ENCODE measurements at places on chromosomes 7 and 10.

GRCh38 chr10:53570221-53570620, 797.6 kb upstream of the MBL2 start:
- no peak for DNase-seq

DNA sequence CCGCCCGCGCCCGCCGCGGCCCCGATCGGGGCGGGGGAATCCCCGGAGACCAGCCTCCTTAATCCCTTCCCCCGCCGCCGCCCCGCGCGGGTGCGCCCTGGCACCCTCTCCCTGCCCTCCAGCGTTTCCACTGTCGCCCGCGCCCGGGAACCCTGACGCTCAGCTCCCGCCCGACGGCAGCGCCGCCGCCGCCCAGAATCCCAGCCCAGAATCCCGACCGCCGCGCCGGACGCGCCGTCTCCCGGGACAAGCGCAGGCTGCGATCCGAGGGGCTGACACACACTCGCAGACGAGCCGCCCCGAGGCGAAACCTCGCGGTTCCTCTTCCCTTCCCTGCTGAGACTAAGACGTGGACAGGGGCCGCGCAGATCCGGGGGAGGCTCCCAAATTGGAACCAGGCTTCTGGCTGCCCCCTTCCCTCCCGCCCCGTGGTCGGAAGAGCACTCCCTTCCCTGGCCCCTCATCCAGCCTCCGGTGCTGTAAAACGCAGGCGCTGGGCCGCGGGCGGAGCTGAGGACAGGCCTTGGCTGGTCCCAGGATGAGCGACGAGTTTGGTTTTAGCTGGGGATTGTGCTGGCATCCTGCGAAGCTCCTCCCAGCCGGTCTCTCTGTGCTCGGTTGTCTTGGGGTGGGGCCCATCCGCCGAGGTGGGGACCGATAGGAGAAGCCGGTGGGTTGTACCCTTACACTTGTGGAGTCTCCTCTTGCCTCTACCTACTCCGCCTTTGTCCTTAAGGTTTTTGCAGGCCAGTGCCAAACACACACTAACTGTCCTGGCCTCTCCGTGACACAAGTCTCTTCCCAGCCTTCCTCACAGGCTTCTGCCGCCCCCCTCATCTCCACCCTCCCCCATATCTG, 1.1 kb downstream of the MARVELD1 start:
- peak; percentile 90 for DNase-seq

DNA sequence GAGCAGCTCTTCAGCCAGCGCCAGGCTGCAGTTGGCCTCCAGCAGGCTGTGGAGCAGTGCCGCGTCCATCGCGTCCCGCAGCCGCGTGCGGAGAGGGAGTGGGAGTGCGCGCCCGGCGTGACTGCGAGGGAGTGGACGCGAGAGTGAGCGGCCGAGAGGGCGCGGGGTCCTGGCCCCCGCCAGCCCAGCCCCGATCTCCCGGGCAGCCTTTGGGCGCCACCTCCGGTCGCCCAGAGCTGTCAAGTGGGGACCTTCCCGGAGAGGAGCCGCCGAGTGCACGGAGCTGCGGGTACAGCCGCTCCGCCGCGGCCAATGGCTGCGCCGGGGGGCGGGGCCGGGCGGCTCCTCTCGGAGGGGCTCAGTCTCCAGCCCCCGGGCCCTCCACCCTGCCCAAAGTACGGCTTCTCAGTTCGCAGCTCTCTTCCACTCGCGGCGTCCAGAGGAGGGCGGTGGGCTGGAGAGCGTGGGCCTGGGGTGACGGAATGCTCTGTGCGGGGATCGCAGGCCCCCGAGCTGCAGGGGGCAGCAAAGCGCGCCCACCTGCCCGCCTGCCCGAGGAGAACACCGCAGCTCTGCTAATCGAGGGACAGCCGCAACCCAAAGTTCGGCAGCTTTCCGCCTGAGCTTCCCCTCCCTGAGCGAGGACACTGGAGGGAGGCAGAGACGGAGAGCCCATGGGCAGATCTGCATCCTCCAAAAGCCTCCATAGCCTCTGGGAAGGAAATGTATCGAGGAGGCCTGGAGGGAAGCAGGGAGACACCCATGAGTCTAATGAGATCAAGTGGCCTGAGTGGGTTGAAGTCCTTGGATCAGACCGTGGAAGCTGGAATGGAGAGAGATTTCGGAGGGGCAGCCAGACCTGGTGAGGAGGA, at the start of gene CRHR2:
Gene CRHR2 (minus strand): TSS at position 245 of the 872 bp plus-strand sequence. CDS start 176 bp downstream, at position 69.
- peak; percentile 62 for DNase-seq

DNA sequence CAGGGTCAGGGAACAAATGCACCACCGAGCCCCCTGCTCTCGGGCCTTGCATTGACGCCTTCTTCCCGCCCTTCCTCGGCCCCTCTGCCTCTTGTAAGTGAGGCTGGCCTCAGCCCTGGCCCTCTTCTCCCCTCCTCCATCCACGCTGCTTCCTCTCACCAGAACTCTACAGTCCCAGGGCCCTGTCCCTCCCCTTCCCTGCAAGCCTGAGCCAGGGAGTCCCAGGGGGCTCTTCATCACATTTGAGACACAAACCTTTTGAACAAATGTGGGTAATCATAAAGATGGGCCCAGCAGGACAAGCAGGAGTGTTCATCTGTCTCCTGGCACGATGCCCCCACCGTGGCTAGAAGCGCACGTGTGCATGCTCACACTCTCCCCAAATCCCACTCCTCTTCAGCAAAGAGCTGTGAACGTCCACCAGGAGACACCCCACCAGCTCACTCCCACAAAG, 57.7 kb downstream of the SLIT1 start:
- DNase-seq: no peak

GRCh38 chr7:155129186-155129585, 59.1 kb downstream of the HTR5A start:
- DNase-seq: no peak

- no peak for DNase-seq
These were observed 361.7 kb downstream of the GPAM start for GRCh38 chr10:111821871-111822270.

DNA sequence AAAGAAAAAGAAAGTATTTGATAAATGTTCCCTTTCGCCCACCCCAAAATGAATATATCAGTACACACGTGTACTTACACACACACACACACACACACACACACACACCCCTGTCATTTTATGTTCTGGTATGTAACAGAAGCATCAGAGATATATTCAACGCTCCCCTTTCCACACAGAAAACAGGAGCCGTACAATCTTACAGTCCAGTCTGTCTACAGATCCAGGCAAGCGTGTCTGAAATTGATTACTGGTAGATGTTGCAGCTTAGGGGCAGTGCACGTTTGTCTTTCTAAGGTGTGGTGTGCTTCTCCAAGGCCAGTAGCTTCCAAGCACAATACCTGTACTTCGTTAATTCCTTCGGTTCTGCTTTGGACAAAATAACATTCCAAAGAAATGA, 143.7 kb upstream of the RNF32 start:
- no peak for DNase-seq

GRCh38 chr7:33300742-33301141, 171.4 kb downstream of the BBS9 start:
- DNase-seq: no peak

DNA sequence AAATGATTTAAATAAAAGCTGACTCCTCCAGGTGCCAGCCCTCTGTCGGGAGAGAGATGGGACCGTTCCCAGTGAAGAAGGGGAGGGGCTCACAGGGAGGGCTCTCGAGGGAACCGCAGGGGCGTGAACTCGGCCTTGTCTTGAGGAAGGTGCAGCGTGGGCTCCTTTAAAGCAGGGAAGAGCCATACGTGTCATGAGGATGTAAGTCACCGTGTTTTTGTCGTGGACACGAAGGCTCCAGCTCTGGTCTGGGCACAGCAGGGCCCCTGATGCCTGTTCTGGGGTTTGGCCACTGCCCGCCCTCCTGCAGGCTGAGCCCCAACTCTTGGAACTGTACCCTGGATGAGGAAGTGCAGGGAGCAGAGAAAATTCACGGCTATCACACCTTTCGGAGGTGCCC, 45.0 kb downstream of the JAKMIP3 start:
- no peak for DNase-seq

DNA sequence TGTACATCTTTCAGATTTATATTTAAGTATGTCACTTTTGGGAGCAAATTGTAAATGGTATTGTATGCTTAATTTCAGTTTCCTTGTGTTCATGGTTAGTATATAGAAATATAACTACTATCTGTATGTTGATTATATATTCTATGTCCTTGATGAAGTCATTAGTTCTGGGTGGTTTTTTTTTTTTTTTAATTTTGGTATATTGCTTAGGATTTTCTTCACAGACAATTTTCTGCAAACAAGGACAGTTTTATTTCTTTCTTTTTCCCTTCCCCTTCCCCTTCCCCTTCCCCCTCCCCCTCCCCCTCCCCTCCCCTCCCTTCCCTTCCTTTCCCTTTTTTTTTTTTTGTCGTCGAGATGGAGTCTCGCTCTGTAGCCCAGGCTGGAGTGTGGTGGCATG, 430.0 kb downstream of the TYW1 start:
- DNase-seq: no peak

GRCh38 chr10:117533507-117534281, 8.9 kb upstream of the EMX2 start:
- no peak for DNase-seq

DNA sequence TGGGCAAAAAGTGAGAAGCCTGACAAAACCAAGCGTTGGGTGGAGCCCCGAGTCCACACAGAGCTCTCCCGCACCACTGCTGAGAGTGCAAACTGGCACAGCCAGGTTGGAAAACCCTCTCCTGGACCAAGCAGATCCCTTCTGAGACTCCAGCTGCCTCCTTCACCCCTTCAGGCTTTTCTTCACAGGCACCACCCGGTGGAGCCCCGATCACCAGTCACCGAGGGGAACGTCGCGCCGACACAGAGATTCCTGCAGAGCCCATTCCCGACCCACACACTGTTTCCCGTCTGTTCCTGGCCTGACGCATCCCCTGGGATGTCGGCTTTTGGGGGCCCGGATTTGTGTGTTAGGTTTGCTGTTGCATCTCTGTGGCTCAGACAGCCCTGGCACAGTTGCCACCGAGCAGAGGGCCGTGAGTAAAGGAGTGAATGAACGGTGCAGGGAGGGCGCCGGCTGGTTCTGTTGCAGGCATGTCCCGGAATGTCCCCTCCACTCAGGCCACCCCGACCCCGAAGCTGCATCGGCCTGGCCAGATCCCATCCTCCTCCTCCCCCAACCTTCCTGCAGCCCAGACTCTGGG, 51.0 kb upstream of the INPP5A start:
- DNase-seq: peak; percentile 68

- DNase-seq: no peak
These were observed 37.8 kb upstream of the MMD2 start for GRCh38 chr7:4996696-4997222.

- DNase-seq: no peak
These were observed 31.8 kb downstream of the MDFIC start for GRCh38 chr7:114953724-114954123.

GRCh38 chr7:128879939-128880746, 17.5 kb downstream of the ATP6V1F start:
- peak; percentile 76 for DNase-seq

DNA sequence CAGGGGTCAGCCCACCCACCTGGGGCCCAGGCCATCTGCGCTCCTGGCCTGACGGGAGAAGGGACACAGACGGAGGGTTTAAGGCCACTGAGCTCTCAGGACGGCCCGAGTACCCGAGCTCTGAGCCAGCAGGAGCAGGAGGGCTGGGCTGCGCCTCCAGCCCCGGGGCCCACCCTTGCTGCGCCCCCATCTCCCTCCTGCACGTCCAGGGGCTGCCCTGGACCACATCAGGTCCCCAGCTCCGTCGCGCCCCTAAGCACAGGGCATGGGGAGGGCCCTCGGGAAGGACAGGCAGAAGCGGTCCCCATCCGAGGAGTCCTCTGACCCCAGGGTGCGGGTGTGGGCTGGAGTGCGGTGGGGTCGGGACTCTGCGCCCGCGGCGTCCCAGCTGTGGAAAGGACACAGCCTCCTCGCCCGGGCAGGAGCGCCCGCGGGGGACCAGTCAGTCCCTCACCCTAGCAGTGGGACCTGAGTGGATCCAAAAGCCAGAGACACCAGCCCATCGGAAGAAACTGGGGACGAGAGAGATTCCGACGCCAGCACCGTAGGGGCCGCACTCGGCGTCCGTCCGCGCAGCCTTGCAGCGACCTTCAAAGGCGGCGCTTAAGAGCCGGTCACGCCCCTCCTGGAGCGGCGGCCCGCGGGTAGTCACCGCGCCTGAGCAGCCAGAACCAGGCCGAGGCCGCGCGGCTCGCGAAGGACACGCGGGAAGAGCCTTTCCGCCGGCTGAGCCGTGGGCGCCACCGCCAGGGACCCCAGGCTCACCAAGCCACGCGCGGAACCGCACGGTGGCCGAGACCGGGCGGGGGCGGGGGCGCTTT, 15.9 kb downstream of the CAMK2B start:
- DNase-seq: peak; percentile 86

GRCh38 chr10:81179805-81180452, 642.2 kb downstream of the SH2D4B start:
- no peak for DNase-seq
